ENCODE measurements at places on chromosomes 2 and 18.

GRCh38 chr2:12341920-12342319, 374.8 kb upstream of the TRIB2 start:
- DNase-seq, result no peak

DNA sequence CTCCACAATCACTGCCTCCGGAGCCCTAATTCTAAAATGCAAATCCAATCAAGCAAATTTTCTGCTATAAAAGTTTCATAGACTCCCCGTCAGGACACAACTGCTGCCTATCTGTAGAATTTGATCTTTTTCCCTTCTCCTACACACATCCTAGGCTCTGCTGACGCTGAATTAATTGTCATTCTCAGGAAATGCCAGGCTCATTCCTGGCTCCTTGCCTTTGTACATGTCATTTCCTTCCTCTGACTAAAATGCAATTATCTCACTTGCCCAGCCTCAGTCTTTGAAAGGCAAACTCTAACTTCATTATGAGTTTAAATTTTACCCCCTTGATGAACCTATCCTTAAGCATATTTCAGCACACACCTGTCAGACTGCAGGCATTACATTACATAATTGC, 844.9 kb upstream of the CRIM1 start:
- DNase-seq, result no peak

DNA sequence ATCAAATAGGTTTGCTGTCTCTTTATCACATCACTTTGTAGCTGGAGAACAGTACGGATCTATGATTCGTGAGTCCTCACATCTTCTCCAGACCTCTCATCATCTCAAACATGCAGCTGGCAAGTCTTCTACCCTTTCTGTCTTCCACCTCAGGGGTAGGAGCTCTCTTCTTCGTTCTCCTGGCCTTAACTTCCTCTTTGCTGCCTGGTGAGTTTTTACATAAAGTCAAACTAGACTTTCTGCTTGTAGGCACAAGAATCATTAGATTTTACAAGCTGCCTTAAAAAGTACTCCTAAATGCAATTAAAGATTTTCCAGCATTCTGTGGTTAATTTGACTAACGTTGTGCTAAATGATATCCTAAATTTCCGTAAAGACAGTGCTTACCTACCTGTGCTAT, 43.7 kb upstream of the TANK start:
- no peak for DNase-seq

- peak; percentile 57 for DNase-seq
Observed at GRCh38 chr18:72940986-72941385, 73.2 kb upstream of the NETO1 start.

DNA sequence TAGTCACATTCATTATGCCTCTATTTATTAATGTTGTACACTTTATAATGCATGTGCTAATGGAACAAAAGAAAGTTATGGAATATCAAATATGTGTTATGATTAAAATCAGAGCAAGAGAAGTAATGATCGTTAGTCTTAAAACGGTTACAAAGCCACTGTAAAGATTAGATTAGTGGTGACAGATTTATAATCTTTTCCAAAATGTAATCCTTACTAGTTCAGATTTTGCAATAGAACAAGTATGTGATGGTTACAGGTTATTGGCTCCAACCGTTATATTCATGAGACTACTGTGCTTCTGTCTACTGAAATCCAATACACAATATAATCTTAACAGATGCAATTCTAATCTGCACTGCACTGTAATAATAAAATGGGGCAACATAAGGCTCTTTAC, 180.6 kb downstream of the ZNF521 start:
- no peak for DNase-seq
